GM13976 (cell line): ENCODE measurements at places on chromosomes 4 and X.

DNA sequence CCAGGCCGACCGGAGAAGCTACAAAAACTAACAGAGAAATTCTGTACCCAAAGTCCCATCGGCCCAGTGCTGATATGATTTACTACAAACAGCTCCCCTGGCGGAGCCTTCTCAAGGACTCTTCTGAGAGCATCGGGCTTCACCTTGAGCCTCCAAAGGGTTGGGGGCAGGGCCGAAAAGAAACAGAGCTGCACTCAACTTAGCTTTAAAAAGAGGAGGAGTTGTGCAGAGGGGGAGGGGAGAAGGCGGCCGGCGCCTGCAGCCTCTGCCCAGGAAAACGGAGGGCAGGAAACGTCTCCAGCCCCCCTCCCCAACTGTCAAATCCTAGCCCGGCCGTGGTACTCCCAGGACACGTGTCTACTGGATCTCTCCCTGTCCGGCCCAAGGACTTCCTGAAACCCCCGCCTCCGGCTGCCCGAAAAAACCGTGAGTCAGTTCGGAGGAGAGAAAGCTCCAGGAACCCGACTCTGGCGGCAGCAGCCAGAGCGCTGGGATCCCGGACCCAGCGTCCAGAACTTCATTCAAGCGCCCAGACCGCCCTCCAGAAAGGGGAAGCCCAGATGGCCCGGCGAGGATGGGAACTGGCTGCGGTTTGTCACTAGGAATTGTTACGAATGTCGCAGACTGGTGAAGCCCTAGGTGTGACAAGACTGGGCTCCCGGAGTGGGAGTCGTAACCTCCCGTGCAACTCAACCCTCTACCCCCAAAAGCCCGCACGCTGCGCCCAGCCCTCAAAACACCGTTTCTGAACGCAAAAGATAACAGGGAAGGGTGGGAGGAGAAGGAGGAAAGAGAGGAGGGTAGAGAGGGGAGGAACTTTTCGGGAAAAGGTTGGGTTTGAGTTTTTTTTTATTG lies 973 bp downstream of the ADAMTS3 start:
- no peak for DNase-seq

DNA sequence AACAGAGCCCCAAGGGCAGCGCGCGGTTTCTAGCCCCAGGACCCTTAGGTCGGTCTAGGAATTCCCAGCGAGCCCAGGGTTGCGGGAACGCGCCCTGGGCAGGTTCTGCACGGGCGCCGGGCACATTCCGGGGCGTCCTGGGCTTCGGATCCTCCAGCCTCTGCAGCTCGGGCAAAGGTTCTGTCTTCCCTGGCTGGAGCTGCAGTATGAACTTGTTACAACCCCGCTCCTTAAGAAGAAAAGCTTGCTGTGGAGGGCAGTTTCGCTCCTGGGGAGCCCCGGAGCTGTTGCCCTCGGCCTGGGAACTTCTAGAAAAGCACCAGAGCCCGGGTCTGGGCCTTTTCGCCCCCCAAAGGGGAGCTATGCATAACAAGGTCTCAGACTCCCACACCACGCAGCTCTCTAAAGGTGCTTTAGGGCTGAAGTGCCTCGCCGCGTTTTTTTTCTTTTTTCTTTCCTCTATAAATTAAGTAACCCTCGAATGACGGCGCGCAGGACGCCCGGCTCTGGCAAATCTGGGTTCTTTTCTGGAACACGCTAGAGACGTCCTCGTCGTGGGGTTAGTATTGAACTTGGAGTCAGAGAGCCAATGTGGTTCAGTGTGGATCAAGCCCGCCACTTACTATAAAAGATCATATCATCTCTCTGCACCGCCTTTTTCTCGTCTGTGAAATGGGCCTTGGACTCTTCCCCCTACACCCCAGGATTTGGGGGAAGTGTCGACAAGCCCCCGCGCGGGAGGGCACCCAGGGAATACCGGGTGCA lies 5.7 kb downstream of the MSX1 start:
- no peak for DNase-seq

DNA sequence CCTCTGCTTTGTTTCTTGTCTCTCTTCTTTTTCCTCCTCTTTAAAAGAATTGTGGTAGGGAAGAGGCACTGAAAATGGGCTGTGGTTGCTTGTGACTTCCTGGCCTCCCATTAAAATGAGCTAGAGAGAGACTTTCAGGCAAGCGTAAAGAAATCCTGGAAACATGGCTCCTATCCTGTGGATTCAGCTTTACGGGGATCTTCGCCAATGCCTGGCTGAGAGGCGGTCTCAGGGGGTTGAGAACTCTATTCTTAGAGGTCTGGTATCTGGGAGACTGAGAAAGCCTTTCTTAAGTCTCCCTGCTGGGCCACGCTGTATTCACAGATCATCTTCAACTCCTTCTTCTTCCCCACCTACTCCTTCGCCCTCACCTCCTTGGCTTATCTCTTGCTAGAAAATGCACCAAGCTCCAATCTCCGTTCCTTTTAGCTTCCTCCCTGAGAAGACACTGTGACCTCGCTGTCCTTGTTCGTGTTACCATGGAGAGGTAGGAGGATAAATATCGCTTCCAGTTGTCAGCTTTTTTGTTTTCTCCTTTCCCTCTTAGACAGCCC lies 542 bp upstream of the KLF8 start:
- DNase-seq: no peak

GRCh38 chrX:8879750-8880149 lies 78.6 kb upstream of the FAM9A start:
- no peak for DNase-seq

- no peak for DNase-seq
Measured at GRCh38 chr4:100843910-100844309, 326.1 kb upstream of the EMCN start.
